Activated T-cell treated with anti-CD3 and anti-CD28 coated beads, Interleukin-2, amount 50 U/mL, for 72 hours (primary cell): ENCODE measurements at places on chromosomes 12 and 14.

DNA sequence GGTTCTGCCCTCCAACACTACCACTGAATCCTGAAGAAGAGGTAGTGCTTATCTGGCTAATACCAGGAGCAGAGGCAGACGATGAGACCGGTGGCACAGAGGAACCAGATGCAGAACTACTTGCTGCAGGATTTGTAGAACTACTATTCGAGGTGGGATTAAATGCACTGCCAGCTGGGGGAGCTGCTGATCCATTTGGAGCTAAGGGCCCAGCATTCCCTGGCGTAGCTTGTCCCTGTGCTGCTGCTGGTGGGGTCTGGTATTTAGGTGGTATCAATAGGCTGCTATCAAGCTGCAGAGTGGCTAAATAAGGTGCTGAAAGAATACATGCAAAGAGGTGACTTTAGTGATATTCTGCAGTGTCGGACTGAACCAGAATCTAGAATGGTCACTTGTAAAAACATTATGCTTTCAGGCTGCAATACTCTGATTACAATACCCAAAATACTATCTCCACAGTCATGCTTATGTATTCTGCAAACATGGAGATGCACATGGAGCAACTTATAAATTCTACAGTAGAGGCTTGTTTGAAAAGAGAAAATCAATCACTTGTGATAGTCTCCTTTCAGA is 294.2 kb downstream of the MED13L start:
- DNase-seq = no peak

DNA sequence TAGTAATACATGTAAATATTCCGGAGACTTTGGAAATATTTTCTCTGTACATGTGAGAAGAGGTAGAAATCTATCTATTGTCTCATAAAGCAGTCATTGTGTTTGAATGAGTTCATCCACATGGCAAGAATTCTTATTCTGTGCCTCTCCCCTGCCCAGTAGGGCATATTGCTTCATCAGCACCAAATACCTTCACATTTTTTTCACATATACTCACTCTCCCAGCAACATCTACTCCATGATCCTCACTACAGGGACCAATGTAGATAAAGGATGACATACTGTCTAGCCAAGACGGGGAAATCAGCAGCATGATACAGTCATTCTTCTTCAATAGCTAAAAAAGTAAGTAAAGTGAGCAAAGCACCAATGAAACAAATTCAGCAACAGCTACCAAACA is 1.3 kb upstream of the TAS2R14 start:
- no peak for DNase-seq

- DNase-seq = no peak
Observed at GRCh38 chr14:89303456-89304435, 113.3 kb downstream of the FOXN3 start.

- DNase-seq = no peak
Observed at GRCh38 chr12:102479939-102480338, 424 bp downstream of the IGF1 start.

DNA sequence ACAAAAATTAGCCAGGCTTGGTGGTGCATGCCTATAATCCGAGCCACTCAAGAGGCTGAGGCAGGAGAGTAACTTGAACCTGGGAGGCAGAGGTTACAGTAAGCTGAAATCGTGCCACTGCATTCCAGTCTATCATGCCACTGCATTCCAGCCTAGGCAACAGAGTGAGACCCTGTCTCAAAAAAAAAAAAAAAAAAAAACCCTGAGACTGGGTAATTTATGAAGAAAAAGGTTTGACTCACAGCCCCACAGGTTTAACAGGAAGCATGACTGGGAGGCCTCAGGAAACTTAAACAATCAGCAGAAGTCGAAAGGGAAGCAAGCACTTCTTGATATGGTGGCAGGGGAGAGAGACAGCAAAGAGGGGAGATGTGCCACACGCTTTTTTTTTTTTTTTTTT is 123.2 kb downstream of the GXYLT1 start:
- no peak for DNase-seq

GRCh38 chr14:68459480-68460136 is 333.3 kb downstream of the ZFP36L1 start:
- DNase-seq = no peak

DNA sequence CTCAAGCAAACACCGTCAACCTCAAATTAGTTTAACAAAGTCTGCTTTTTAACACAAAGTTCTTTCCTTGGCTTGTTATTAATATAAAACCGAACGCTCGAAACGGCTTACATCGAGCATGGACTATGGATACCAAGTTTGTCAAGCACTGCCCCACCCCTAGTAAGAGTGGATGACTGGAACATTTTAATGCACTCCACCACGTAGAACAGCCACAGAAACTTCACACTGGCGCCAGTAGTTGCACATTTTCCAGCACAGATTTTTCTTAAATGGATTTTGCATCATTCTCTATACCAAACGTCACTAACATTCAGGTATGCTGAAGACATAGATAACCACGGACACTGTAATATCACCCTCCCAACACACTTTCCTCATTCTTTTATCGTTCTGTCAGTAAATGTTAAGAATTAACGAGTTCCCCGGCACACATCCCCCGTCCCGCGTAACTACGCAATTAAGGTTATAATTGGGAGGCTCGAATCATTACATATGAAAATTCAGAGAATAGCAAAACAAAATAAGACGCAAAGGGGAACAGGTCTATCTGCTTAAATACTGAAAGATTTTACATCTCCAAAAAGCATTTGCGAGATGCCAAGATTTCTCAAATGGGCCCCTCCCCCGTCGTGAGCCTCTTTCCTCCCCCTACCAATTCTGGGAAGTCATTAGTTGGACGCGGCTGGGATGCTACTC is 990 bp downstream of the FERMT2 start:
- no peak for DNase-seq

GRCh38 chr12:121866331-121866730 is 7.7 kb upstream of the HPD start:
- DNase-seq = no peak

GRCh38 chr14:26255213-26255612 is 342.6 kb downstream of the NOVA1 start:
- DNase-seq = no peak

GRCh38 chr12:76811976-76812375 is 48.1 kb downstream of the ZDHHC17 start:
- DNase-seq = no peak

DNA sequence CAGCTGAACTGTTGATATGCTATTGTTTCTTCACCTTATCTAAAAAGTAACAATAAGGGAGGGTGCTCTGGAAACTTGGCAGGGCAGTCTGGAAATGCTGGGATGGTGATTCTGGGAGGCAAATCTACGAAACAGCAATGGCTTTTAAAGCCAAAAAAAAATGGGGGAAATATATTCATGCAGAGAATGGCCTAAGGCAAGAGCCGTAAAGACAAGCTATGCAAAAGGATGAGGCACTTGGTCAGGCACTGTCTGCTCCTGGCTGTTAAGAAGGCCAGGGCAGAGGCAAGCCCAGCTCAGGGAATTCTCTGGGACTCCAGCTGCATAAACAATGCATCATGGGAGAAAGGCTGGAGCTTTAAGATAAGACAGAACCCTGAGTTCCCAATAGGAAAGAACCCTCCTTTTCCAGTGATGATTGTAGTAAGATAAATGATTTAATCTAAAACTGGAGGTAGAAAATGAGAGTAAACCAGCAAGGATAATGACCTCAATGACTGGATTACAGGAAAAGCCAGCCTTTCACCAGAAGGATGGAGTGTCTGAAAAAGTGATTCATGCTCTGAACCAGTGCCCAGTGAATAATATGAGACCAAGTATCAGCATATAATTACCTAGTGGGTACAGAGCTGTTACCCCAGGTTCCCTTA is 46.0 kb downstream of the ITPR2 start:
- DNase-seq = no peak

GRCh38 chr14:103846543-103847450 is 578 bp downstream of the PPP1R13B start:
- peak; percentile 51 for DNase-seq

GRCh38 chr12:50715174-50715573 is 48.7 kb upstream of the ATF1 start:
- no peak for DNase-seq

DNA sequence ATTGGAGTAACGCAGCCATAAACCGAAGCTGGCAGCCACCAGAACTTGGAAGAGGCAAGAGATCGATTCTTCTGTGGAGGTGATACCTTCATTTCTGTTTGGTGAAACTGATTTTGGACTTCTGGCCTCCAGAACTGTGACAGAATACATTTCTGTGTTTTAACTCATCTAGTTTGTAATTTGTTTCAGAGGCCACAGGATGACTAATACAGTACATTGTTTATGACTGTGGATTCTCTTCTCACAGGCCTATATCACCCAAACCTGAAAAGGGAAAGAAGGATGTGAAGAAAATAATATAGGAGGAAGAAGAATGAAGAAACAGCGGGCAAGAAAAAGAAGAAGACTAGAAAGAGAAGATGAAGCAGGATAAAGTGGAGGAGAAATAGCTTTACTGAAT is 263.8 kb upstream of the DIO2 start:
- DNase-seq = no peak

DNA sequence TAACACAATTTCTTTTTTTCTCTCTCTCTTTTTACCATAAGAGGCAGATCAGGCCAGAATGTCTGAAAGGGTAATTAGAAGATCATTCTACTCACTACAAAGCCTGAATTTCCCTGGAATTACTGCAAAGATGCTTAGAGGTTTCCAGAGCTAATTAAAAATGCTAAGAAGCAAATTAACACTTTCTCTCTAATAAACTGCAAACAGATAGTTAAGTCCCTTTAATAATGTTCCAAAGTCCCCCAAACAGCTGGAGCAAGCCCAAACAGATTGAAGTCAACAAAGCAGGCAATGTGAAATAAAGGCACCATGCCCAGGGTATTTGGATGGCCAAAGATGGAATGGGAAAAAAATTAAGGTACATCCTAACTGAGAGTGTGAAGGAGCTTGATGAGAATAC is 208.8 kb upstream of the LRFN5 start:
- DNase-seq = no peak

GRCh38 chr12:66170606-66171005 is 810 bp upstream of the TMBIM4 start:
- DNase-seq = no peak

- DNase-seq = peak; percentile 44
Observed at GRCh38 chr12:46303039-46303666, 34.3 kb upstream of the SLC38A1 start.

GRCh38 chr12:57750561-57751431 is 1.3 kb downstream of the CDK4 start:
- no peak for DNase-seq

DNA sequence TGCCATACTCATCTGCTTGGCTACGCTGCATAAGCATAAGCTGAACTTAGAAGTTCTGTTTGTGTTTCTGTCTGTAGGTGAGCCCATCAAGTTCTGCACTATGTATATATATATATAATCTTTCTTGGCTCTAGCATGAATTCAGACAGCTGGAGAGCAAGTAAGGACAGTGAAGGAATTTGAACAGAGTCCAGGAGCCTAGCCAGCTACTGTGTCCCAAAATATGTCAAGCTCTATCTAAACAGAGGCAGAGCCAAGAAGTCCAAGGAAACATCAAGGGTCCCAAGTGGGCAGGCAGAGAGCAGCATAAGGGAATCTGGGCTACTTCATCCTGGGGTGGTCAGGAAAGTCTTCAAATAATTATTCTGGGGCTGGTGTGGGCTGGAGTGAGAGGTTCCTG is 118.5 kb upstream of the NPAS3 start:
- no peak for DNase-seq

- DNase-seq = peak; percentile 71
Observed at GRCh38 chr14:73829526-73830431, 21.9 kb upstream of the PTGR2 start.

GRCh38 chr12:122909442-122910288 is 13.7 kb upstream of the VPS37B start:
- DNase-seq = no peak

- DNase-seq = peak; percentile 59
Observed at GRCh38 chr14:39431416-39432178, 636 bp downstream of the FBXO33 start.

DNA sequence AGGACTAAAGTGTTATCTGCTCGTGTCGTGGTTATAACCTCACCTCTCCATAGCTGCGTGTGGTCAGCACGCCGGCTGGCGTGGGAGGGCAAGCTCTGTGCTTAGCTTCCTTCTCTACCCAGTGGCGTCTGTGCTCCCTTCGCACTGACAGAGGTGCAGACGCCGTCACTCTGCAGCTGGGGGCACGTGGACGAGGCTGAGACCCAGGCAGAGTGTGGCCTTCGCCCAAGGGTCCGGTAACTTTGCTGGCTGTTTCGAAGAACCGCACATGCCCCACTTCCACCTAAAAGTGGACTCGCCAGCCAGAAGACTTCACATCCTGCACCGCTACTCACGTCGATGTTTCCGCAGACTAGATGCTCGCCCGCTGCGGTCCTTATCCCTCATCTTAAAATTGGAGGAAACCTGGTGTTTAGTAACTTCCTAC is 35.9 kb upstream of the DYNC1H1 start:
- no peak for DNase-seq

- DNase-seq = no peak
Observed at GRCh38 chr14:68866991-68867533, 74.2 kb upstream of the ZFP36L1 start.

GRCh38 chr14:95189367-95190132 is 32.2 kb upstream of the DICER1 start:
- no peak for DNase-seq

GRCh38 chr14:67941456-67942018 is 122.0 kb downstream of the RAD51B start:
- no peak for DNase-seq

GRCh38 chr14:77657280-77657679 is 40.8 kb upstream of the SPTLC2 start:
- no peak for DNase-seq

- DNase-seq = no peak
Observed at GRCh38 chr12:94187361-94187760, 39.0 kb downstream of the PLXNC1 start.

DNA sequence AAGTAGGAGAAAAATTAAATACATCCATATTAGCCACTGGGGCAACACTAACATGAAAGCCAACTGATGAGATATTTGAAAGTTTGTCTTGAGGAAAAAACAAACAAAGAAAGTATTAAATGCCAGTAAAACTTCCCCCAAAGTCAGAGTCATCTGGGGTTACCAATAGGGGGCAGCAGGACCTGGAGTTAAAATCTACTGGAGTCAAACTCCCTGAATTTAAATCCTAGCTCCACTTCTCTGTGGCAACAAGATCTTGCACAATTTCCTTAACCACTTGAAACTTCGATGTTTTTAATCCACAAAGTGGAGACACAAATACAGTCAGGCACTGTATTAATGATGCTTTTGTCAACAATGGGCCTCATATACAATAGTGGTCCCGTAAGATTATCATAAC is 14.4 kb downstream of the PLEKHG7 start:
- no peak for DNase-seq

- no peak for DNase-seq
Observed at GRCh38 chr14:33433396-33433795, 494.7 kb downstream of the NPAS3 start.
